ENCODE measurements at places on chromosomes 6 and 20.

GRCh38 chr6:25086500-25087091, 150.8 kb upstream of the RIPOR2 start:
- no peak for DNase-seq

DNA sequence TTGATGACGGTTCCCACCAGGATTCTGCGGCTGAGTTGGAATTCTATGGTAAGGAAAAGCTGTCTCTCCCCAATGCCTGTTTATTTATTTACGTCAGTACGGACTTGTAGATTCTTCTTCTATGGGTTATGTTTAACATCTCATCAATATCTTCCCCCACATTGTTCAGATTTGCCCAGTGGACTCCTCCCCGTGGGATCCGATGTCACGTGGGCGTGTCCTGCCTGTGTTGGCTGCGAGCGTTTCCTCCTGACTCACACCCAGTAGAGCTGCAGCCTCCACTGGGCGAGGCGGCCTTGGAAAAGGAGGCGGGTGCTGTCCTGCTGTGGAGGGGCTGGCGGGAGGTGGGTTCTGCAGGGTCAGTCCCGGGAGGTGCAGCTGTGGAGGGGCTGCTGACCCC, 46.8 kb upstream of the SLCO4A1 start:
- no peak for DNase-seq

DNA sequence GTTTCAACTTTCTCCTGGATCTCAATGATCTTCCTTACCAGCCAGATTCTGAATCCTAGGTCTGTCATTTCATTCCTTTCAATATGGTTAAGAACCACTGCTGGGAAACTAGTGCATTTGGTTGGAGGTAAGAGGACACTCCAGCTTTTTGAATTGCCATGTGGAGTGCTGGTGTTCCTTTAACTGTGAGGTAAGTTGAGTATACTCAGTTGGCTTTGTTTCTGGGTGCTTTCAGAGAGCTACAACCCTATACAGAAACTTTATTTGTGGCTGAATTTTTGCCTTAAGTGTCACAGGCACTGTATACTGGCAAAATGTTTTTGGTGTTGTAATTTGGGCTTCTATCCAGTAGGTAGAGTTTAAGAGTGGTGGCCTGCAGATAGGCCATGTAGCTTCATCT, 175.8 kb downstream of the TBC1D32 start:
- DNase-seq = no peak

DNA sequence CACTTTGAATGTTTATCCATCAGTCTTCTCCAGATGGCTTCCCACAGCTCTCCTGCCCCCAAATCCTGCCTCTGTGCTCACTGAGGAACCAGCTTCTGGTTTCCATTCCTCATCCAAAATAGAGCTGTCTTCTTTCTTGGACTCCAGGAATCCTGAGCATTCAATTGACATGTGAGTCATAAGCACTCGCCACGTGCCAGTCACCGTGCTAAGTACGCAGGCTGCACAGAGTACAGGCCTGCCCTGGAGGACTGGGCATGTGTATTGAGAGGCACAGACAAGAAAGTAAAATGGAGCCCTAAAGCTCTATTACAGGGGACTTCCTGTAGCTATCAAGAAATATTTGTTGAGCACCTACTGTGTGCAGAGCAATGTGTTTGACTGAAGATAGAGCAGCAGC, 39.7 kb upstream of the LRFN2 start:
- DNase-seq = no peak

DNA sequence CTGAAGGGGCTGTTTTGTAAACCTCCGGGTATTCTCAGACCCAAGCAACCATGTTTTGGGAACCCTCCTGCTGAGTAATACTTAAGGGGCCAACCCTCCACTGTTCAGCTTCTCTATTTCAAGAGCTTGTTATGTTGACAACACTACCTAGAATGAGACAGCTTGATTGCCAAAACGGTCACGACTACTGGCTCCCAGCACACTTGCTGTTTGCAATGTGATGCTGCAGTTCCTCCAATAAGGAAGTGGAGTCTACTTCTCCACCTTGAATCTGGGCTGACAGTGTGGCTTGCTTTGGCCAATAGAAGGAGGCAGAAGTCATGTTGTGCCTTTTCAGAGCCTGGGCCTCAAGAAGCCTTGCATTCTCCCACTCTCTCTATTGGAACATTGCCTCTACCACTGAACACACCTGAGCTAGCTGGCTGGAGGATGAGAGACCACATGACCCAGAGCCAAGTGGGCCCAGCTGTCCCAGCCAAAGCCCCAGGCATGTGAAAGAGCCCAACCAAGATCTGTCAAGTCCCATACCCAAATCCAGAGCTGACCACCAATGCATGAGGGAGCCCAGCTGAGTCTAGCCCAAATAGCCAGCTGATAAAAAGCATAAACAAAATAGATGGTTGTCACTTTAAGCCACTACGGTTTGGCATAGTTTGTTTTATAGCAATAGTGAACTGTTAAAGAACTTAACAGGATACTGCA, 108.0 kb downstream of the PRND start:
- no peak for DNase-seq

- no peak for DNase-seq
Measured at GRCh38 chr20:31806564-31807355, 12.4 kb upstream of the MYLK2 start.

DNA sequence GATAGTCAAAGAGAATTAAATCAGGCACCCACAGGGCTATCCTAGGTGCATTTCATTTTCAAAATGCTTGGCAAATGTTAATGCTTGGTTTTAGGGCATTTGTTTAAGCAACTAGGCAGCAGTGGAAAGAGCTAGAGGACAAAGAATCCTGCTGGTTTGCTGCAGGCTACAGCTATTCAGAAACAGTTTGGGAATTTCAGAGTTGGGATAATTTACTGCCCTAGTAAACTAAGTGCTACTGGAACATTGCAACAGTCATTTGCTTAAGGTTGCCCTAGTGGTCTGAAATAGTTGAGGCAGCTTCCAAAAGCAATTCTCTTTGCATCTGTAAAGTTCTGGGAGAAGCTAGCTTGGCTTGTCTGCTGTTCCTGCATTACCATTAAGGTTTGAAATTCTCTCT, 312.7 kb downstream of the LAMA2 start:
- no peak for DNase-seq

DNA sequence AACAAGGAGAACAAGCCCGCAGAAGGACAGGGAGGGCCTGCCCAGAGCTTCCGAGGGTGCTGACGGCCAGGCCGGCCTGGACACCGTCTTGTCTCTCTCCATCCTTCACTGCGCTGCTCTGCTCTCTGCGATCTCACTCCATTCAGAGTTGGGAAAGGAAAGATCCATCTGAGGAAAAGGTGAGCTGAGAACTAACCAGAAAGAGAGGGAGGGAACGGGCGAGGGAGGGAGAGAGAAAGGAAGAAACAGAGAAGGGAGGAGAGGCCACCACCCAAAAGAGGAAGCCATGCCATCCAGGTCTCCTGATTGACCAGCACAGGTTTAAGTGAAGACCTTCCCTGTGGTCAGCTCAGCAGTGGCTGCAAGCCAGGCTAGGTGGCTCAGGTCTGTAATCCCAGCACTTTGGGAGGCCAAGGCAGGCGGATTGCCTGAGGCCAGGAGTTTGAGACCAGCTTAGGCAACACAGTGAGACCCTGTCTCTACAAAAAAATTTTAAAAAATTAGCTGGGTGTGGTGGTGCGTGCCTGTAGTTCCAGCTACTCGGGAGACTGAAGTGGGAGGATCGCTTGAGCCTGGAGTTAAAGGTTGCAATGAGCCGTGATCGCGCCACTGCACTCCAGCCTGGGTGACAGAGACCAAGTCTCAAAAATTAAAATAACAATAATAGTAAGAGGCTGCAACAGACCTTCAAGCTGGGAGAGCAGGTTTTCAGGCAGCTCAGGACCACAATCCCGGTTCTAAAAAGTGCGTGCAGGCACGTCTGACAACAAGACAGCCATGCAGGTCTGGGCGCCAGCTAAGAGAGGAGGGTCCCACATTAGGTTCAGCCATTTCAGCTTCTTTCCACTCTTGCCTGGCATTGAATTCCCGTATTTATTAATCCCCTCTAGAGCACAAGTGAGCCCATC, 34.2 kb upstream of the DLGAP4 start:
- no peak for DNase-seq

GRCh38 chr6:21188505-21189223, 404.9 kb upstream of the SOX4 start:
- DNase-seq = no peak

- no peak for DNase-seq
Measured at GRCh38 chr6:127100510-127101140, 17.8 kb upstream of the RSPO3 start.

DNA sequence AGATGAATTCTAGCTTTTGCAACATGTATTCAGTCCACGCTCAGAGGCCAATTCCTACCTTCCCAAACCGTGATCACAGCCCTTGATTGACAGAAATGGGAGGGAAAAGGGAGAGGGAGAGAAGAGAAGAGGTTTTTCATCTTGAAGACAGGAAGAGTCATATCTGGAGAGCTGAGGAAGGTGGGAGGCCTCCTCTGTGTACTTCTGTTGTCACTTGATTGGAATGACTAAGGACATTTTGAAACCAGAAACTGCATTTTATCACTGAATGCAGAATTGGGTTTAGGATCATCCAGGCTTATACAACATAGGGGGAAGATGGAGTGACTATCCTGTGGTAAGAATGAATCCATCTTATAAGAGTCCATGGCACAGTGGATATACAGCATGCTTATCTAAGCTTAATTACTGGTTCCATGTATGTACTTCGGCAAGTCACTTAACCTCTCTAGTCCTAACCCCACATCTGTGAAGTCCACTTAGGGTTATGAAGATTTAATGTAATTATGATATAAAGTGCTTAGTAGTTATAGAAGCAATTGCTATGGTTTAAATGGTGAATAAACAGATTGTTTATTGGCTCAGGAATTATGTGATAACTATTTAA, 144.0 kb downstream of the BCKDHB start:
- DNase-seq = no peak

DNA sequence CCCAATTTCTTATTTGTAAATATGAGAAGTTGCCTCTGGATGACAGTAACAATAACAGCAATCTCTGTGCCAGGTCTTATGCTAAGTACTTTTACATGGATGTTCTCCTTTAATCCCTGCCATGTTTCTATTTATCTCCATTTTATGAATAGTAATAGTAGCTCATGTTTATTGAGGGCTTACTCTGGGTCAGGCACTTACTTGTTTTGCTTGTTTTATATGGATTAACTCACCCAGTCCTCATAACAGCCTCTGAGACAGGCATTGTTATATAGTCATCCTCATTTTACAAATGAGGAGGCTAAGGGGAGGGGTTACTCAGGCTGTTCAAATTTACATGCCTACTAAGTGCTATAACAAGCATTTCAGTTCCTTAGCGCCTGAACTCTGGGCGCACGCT, 64.3 kb downstream of the ARID1B start:
- DNase-seq = no peak

DNA sequence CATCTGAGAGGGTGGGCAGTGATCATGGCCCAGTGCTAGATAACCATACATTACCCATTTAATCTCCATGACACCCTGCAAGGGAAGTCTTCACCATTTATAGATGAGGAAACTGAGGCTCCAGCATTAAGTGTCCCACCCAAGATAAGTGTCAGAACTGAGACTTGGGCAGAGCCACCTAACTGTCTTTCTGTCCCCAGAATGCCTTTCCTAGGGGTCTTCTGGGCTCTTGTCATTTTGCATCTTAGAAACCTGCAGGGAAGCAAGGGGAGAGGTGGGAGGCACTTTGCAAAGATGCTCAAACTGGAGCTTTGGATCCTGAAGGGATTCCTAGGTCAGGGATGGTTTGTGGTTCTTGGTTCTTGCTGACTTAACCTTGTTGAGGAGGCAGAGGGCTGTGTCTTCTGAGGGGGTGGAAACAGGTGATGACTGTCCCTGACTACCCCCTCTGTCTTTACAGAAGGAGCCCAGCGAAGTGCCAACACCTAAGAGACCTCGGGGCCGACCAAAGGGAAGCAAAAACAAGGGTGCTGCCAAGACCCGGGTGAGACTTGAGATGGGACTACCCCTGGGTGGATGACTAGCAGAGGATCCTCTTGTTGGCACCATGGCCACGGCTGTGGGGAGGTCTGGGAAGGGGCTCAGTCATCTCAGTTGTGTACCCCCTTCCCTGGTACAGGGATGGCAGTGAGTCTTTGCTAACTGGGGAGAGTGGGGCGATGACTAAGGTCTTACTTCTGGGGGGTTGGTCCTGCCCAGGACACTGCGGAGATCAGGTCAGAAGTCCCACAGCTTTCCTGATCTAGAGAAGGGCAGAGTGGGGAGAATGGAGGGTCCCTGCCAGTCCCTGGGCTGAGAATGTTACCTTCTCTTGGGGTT, 5.8 kb downstream of the HMGA1 start:
- no peak for DNase-seq

DNA sequence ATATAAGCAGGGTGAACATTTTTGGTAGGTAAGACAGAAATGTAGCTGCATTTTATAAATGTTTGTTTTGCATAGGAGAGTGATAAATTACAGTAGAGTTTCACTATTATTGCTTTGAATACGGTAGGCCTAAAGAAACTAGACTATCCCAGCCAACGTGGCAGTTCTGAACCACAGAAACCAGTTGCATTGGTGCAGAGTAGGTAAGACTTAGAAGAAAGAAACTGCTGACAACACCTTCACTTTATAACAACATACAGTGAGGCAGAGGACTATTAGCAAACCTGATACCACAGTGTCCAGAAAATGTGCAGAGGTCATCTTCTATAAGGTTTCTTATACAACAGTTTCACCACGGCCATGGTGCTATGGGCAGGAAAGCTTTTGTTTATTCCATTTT, 566.1 kb downstream of the KIF16B start:
- no peak for DNase-seq

DNA sequence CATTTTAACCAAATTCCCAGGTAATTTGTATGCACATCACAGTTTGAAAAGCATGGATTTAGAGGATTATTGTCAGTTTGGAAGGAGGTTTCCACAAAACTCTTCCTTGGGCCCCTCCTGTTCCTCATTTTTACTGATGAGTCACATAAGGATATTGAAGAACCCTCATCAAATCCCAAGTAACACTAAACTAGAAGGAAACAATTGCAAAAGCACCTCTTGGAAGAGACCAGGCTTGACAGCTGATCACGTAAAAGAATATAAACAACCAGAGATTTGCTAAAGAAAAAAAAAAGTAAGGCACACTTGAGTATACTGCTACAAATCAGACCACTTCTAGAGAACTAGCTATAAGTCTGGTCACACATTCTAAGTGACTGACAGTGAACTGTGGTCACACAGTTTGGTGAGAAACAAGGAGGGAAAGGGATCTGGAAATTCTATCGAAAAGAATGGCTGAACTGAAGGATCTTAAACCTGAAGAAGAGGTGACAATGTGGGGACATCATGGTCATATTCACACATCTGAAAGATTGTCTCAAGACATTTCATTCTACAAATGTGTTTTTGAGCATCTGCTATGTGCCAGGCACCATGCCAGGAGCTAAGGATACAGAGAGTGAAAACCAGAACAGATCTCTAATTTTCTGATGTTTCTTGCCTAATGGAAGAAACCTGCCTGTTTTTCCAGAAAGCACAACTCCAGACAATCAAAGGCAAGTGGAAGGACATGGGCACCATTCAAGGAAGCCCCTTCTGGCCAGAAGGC, 24.1 kb downstream of the ZHX3 start:
- DNase-seq = no peak

All from cerebellar nuclear complex (tissue), 1 donor.